ENCODE measurements at places on chromosomes 2 and 18. TPM values are rescaled to one million over a fixed set of nuclear protein-coding genes. Genes with fewer than 3 reads are reported as not detected.

DNA sequence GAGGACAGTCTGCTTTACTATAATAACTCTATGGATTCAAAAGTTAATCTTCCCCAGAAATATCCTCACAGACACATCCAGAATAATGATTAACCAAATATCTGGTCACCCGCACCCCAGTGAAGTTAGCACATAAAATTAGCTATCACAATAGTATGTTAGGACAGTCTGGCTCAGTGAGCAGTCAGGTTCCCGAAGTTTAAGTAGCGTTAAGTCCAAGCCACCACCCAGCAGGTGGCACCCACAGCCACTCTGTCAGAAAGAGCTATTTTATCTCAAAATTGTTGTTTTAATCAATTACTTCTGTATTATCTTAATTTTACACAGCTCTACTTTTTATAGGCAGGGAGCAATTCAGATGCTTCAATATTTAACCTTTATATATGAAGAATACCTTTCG, 537.5 kb downstream of the MBD2 start:
- DNase-seq, result no peak

- DNase-seq, result no peak
Measured at GRCh38 chr2:234420408-234420807, 76.5 kb downstream of the ARL4C start.

DNA sequence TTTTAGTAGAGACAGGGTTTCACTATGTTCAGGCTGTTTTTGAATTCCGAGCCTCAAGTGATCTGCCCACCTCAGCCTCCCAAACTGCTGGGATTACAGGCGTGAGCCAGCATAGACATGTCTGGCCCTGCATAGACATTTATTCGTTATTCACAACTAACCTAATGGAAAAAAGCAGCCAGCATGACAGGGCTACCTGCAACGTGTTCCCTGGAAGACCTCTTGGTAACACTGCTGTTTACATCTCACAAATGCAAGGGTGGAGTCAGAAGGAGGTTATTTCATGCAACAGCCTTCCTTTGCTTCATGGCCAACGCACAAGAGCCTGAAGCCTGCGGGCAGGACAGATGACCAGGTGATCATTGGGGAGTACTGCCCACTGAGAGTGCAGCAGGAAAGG, 9.2 kb downstream of the SERPINE2 start:
- DNase-seq, result no peak

Gene CNDP1
- not detected for total RNA-seq

- peak; percentile 62 for DNase-seq
Measured at GRCh38 chr2:101119431-101119830, 31.8 kb downstream of the TBC1D8 start.

Gene CD207
- not detected for total RNA-seq
